ENCODE measurements at places on chromosomes 11 and 22. TPM values are rescaled to one million over a fixed set of nuclear protein-coding genes. Genes with fewer than 3 reads are reported as not detected.

Gene DDI1
- not detected for polyA plus RNA-seq

DNA sequence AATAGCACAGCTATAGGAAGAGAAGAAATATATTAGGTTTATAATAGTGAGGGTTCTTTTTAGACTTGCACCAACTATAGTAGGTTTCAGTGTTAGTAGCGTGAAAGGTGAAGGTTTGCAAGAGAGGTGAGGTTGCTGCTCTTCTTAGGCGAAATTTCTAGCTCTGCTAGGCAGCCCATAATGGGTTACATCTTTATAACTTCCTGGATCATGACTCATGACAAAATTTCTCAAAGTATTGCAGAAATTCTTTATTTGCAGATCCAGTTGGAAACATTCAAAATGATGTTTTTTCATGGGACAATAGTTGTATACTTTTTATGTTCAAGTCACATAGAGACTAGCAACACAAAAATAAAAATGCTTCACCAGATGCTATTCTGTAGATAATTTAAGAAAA lies 260.0 kb downstream of the SOX6 start:
- no peak for DNase-seq

GRCh38 chr11:98411777-98412176 lies 609.0 kb upstream of the CNTN5 start:
- no peak for DNase-seq

Gene TEX54
- polyA plus RNA-seq: 0.65 TPM

- DNase-seq: peak; percentile 39
Observed at GRCh38 chr11:9972989-9973388, 309.1 kb downstream of the SWAP70 start.

DNA sequence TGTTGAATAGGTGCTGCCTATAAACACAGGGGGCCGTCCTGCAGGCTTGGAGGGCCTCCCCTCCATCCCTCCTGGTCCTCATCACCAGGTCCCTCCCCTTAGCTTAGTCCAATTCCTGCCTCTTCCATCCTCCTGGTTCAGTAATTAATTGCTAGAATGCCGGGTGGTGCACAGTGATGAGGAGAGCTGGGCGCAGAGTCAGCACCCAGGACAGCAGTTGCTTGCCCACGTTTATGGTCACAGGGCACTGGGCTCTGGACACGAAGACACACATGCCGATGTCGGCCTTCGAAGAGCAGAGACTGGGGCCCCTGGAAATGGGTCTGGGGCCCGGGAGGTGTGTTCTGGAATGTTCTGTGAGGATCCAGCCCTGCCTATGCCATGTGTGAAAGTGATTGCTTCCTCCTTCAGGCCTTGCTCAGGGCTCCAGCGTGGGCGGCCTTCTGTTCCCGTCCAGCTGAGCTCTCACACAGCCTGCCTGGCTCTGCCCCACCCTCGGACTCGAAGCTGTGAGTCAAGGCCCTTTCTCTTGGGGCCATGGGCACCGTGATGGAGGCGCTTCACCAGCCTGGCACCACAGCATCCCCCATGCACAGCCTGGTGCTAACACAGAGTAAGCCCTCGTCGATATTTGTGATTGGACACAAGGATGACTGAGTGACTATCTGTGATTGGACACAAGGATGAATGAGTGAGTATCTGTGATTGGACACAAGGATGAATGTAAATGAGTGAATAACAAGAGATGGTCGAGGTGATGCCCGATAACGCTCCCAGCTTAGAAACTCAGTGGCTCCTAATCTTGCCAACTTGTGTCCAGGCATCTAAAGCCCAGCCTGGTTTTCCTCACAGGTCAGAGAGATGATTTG lies 884.7 kb downstream of the BRD1 start:
- DNase-seq: no peak

Gene PNPLA5
- 0.24 TPM for polyA plus RNA-seq

Gene WT1
- 205 TPM for polyA plus RNA-seq

Gene CALCA
- 16.1 TPM for polyA plus RNA-seq

GRCh38 chr11:122091835-122092234 lies 24.2 kb downstream of the BLID start:
- no peak for DNase-seq

Gene PKDREJ
- 0.52 TPM for polyA plus RNA-seq

DNA sequence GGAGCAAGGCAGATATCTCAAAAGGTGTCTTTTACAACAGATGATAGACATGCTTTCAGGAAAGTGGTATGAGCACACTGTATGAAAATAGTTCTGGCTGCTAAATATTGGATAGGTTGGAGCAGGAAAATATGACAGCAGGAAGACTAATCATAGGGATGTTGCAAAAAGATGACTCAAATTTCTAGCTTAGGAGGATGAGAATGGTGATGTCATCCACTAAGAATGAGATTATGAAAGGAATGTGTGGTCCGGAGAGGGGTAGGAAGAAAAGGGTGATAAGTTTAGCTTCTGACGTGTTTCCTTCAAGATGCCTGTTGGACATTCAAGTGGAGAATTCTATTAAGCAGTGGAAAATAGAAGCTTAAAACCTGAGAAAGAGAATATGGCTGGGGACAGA lies 46.4 kb downstream of the RCN1 start:
- no peak for DNase-seq

DNA sequence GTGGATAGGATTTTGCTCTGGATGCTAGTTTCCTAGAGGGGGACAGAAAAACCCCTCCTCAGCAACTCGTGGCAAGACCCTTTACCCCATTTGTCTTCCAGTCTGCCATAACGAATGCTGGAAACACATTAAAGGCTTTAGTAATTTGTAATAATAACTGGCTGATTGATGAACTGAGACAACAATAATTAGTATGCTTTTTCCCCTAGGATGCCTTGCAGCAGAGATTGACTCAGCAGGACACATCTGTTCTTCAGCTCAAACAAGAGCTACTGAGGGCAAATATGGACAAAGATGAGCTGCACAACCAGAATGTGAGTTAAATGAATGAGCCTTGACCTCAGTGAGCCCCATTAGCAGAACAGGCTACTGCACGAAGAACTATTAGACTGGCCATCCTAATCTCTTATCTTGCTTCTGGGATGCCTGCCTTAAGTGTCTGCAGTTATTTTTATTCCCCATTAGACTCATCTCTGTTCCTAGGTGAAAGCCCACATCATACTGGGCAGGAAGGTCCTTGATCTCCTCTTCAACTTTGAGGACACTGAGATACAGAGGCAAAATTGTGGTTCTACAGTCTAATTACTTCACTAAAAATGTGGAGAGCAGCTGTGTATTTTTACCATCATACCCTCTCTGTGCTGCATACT lies 32.9 kb upstream of the DLAT start:
- DNase-seq: no peak

DNA sequence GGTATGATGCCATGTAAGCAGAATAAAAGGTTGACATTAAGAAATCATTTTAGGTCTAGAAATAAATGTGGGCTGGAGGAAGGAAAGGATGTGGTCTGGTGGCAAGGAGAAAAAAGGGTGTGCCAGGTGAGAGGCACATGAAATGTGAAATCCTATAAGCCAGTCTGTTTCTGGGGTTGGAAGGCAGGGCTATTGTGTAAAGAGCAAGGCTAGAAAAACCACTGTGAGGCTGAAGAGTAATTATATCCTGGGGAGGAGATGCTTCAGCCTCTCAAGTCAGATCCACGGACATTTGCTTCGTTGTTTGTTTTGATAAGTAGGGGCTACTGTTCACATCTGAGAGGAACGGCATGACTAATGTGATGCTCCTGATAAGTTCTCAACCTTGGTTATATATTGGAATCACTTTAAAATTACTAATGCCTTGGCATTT lies 77.5 kb upstream of the CTSC start:
- DNase-seq: no peak

Gene OR56B4
- 0.19 TPM for polyA plus RNA-seq

DNA sequence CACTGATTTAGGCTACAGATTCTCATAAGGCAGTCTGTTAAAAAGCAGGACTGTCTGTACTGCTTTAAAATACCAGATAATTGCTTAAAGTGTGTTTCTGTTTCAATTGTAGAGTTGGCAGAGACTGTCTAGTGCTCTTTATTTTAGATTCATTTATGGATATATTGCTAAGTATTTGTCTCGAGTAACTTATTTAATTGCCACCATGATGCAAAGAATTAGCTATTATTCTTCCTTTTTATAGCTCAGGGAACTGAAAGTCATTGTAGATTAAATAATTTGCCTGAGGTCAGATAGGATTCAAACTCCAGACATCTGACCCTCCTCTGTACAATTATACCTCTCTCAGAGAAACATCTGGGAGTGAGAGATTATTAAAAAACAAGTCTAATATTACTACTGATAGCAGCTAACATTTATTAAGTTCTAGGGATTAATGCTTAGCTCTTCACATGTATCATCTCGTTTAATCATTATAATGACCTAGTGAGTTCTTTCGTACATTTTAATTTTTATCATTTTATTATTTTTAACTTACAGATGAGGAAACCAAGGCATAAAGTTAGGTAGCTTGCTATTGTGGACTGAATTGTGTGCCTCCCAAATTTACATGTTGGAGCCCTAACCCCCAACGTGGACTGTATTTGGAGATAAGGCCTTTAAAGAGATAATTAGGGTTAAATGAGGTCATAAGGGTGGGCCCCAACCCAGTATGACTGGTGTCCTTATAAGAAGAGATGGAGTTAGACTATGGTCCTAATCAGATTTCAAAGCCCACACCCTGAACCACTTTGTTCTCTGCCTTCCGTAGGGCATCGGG lies 19.7 kb upstream of the RAG2 start:
- DNase-seq: no peak

DNA sequence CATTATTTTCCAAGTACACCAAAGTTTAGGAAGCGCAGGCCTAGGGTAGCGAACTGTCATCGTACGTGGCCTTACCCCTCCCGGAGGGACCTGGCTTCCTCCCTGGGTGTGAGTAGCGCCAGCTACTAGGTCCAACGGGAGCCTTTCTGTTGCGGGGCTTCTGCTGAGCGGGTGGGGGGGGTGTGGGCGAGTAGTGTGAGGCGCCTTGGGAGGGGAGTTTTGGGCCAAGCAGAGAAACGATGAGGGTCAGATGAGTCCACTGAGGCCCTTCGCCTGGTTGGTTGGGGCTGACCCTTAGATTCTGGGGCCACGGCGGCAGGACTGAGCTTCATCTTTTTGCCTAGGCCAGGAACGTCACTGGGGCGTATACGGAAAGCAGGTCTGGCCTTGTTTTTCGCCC lies 868 bp downstream of the TEF start:
- no peak for DNase-seq

Gene MIEF1
- 34.9 TPM for polyA plus RNA-seq

GRCh38 chr11:6782720-6783119 lies at the start of gene OR2AG1:
Gene OR2AG1 (plus strand): TSS chr11:6783020. CDS start chr11:6785038, 2,018 bp downstream.
- no peak for DNase-seq

- no peak for DNase-seq
Observed at GRCh38 chr22:48054596-48054995, 1292.1 kb downstream of the TBC1D22A start.

GRCh38 chr11:122107566-122107965 lies 8.4 kb downstream of the BLID start:
- no peak for DNase-seq

DNA sequence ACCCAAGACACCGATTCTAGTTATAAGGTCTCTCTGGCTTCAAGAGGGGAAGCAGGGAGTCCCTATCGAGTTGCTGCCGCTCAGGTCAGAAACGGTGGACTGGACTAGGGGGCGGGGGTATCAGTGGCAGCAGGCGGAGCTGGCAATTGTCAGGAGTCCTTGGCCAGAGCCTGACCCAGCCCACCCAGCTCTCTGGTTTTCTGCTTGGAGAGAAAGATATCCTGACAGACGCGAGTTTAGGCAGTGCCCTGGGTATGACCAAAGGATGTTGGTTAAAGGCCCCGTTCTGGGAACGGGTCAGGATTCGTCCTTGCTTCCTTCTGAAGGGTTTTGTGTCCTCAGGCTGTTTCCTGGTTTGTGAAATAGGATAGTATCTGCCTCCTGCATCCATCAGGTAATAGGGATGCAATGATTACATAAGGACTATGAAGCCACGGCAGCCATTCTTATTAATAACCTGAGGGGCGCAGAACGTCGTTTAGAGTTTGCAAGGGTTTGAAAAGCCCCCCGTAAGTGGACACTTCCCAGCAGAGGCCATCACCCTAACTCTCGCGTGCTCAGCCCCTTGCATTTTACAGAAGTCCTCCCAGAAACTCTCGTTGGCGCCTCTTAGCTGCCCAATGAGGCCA lies 700 bp upstream of the DEPDC5 start:
- DNase-seq: peak; percentile 61

DNA sequence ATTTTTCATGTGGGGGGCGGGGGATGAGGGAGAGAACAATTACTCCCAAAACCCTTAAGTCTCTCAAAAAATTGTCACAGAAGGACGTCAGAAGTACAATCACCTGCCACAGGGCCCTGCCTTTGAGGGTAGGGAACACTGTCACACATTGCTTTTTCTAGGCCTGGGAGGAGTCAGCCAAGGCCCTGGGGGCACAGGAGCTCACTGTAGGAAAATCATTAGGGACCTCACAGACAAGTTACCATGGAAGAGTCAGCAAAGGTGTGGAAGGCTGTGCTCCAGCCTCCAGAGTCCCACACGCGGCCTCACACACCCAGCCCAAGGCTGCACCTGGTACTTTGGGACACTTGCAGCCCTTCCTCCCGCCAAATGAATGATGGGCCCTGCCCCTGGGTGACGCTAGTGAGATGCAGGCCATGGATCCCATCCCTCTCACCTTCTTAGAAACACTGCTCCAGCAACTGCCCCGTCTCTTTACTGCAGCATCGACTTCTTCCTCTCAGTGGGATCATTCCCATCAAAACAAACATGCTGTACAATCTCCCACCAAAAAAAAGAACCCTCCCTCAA lies 3.3 kb downstream of the PLEKHA7 start:
- DNase-seq: no peak

DNA sequence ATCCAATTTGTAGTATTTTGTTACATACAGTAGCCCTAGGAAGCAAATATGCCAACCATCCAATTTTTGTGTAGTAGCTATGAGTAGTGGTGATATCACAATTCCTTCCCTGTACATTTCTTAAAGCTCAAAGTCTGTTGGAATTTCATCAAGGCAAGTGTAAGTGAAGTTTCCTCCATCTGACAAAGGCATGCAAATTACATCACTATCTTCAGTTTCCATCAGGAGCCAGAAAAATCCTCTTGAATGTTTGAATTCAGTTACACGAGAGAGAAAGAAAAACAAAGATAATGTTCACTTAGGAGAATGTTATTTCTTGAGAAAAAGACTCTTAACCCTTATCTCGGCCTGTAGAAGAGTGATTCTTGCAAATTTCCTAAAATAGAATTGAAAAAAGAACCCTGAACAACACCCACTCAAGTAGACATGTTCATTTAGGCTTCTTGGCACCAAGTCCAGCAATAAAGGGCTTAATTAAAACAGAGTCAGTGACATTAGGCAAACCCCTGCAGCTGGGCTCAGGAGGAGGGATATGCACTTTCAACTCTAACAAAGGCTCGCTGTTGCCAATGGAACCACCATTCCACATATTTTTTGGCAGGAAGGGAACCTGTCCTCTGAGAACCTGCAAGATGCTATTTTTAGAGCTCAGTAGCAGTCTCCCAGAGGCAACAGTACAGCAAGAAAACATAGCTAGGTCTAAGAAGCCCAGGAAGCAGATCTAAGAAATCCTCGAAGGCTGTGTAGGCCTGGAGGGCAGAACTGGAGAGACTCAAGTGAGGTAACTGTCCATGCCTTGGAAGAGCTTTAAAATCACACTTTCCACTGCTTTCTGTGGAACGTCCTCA lies 144.6 kb downstream of the CCDC81 start:
- peak; percentile 28 for DNase-seq

All from renal pelvis (tissue), 12 donors.